IMR-90 (cell line): ENCODE measurements at places on chromosomes 5 and 9. TPM values are rescaled to one million over a fixed set of nuclear protein-coding genes. Genes with fewer than 3 reads are reported as not detected.
A peak's percentile ranks its signal among the peaks of the same experiment; 100 is the strongest.

GRCh38 chr5:55231919-55232270, 1.5 kb downstream of the CCNO start:
- DNase-seq = no peak

Gene FBLL1
- total RNA-seq = under 0.01 and 0.18 TPM in 2 replicates

GRCh38 chr9:112093870-112094216, 81.3 kb downstream of the SUSD1 start:
- no peak for DNase-seq

- no peak for DNase-seq
Measured at GRCh38 chr9:130393681-130394071, 51.1 kb upstream of the ASS1 start.

Gene PDLIM4
- total RNA-seq = 61.1 and 97.5 TPM in 2 replicates

- no peak for DNase-seq
Measured at GRCh38 chr5:135437422-135437795, 9.7 kb downstream of the DCANP1 start.

- peak; percentile 18 for DNase-seq
Measured at GRCh38 chr5:138177941-138178515, 402 bp downstream of the BRD8 start.

DNA sequence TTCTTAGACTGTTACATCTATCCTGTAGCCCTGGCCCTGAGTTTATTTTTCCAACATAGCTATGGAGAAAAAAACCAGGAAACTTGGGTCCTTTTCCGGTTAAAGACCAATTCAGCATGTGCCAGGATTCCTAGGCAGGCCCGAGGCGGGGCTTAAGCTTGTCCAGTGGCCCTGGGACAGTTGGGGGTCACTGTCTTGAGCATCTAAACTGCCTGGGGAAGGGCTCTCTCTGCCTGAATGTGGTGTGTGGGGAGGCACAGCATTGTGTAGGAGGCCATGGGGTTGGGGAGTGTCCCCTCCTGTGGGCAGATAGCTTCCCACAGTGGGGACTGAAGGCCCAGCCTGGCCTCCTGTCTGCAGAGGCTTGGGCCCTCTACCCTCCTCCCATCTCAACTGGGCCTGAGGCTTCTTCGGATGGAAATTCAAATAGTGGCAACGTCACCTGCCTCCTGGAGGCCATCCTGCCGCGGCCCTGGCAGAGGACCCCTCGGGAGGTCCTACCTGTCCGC, 88.8 kb downstream of the PHF2 start:
- no peak for DNase-seq
